RWPE2 (cell line): ENCODE measurements at places on chromosomes 13 and 19.

GRCh38 chr19:17848595-17849292, 962 bp upstream of the JAK3 start:
- peaks cover 10% of the 10 kb centered on the region for H3K4me1 ChIP-seq
- no peak overlapping the region for H3K27ac ChIP-seq
- H3K36me3 ChIP-seq, result no peaks in the 10 kb centered on the region
- DNase-seq, result no peak

GRCh38 chr19:38654628-38655055, 7.2 kb downstream of the ACTN4 start:
- H3K27me3 ChIP-seq, result no peaks in the 10 kb centered on the region
- no peak for DNase-seq
- H3K36me3 ChIP-seq, result peaks cover 73% of the 10 kb centered on the region
- H3K27ac ChIP-seq, result peak overlapping the region; percentile 100
- no peak overlapping the region for H3K4me3 ChIP-seq

- H3K4me3 ChIP-seq, result no peak overlapping the region
- peaks cover 21% of the 10 kb centered on the region for H3K27me3 ChIP-seq
- no peaks in the 10 kb centered on the region for H3K36me3 ChIP-seq
- no peak for DNase-seq
- no peaks in the 10 kb centered on the region for H3K4me1 ChIP-seq
These were observed 14.8 kb upstream of the MATK start for GRCh38 chr19:3800996-3801395.

DNA sequence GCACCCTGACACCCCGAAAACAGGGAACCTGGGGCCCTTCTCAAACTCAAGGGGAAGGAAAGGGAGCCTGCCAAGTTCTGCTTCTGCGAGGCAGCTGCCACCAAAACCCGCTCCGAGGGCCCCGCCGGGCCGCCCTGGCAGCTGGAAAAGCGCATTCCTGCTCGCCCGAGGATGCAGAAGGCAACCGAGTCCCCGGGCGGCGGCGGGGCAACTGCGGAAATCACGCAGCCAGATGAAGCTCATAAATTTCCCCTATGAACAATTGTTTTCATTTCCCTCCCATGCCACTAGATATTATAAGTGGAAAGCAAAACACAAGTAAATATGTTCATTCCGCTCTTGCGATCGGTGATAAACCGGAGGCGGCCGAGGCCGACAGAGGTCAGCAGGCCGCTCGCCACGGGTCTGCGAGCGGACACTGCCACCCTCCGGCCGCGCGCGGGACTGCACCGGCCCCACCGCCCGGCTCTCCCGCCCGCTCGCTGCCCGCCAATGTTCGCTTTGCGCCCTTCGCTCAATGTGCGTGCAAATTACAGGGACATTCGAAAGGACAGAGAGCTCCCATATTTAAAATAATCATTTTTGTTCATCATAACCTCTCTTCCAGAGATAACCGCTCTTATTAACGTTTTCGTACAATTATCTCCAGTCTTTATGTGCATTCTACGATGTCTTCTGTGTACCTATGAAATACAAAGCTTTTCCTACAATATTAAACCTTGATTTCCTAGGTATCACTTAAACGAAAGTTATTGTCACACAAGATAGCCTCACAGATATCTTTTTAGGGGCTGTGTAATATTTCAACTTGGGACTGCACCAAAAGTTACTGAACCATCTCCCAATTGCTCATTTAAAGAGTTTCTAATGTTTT, 120.8 kb upstream of the ZNF507 start:
- peaks cover 20% of the 10 kb centered on the region for H3K27me3 ChIP-seq
- no peak overlapping the region for H3K4me3 ChIP-seq
- no peak for DNase-seq
- no peaks in the 10 kb centered on the region for H3K36me3 ChIP-seq
- H3K27ac ChIP-seq, result no peak overlapping the region
- no peaks in the 10 kb centered on the region for H3K4me1 ChIP-seq

- H3K4me3 ChIP-seq, result peak overlapping the region; percentile 48
- no peak for DNase-seq
These were observed 814 bp downstream of the SLC25A23 start for GRCh38 chr19:6458695-6459261.

- no peaks in the 10 kb centered on the region for H3K27me3 ChIP-seq
- peaks cover 7% of the 10 kb centered on the region for H3K4me1 ChIP-seq
- no peak overlapping the region for H3K4me3 ChIP-seq
- no peaks in the 10 kb centered on the region for H3K36me3 ChIP-seq
- no peak overlapping the region for H3K27ac ChIP-seq
- DNase-seq, result no peak
These were observed 255.6 kb downstream of the ITGBL1 start for GRCh38 chr13:101708115-101708514.

- no peak overlapping the region for H3K27ac ChIP-seq
- H3K4me3 ChIP-seq, result no peak overlapping the region
- DNase-seq, result no peak
These were observed 39.5 kb downstream of the PCCA start for GRCh38 chr13:100128373-100128772.

GRCh38 chr13:68850160-68850559, 1257.5 kb upstream of the ATXN8OS start:
- no peaks in the 10 kb centered on the region for H3K4me1 ChIP-seq
- no peak overlapping the region for H3K27ac ChIP-seq
- no peak for DNase-seq
- H3K27me3 ChIP-seq, result no peaks in the 10 kb centered on the region
- H3K36me3 ChIP-seq, result no peaks in the 10 kb centered on the region
- H3K4me3 ChIP-seq, result no peak overlapping the region

DNA sequence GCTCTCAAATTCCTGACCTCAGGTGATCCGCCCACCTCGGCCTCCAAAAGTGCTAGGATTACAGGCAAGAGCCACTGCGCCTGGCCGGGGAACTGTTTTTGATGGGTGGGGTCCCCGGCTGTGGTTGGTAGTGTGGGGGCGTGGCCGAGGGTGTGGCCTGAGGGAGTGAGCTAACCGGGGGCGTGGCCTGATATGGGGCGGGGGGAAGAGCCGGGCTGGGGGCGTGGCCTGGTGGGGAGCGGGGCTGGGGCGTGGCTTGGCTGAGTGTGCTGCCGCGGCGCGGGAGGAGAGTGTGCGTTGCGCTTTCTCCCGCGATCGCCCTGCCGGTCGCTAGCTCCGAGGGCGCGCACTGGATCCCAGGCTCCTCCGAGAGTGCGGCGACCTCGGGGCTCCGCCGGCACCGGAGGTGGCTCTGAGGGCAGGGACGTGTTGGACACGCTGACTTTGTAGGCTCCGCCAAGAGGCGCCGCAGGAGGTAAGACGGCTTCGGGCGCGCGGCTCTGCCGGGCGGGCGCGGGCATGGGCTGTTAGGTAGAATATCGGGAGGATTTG, at the start of gene SPATA13:
Gene SPATA13, plus strand, starts transcription at position 263 of the 552 bp plus-strand sequence. CDS start 62,210 bp downstream, outside the sequence.
- H3K27me3 ChIP-seq, result peaks cover 7% of the 10 kb centered on the region
- no peaks in the 10 kb centered on the region for H3K4me1 ChIP-seq
- peak within 1 kb of the TSS; percentile 60 for H3K4me3 ChIP-seq
- no peaks in the 10 kb centered on the region for H3K36me3 ChIP-seq
- DNase-seq, result peak; percentile 87

- no peaks in the 10 kb centered on the region for H3K27me3 ChIP-seq
- no peak overlapping the region for H3K27ac ChIP-seq
- DNase-seq, result no peak
- no peak overlapping the region for H3K4me3 ChIP-seq
- H3K36me3 ChIP-seq, result peaks cover 8% of the 10 kb centered on the region; the same call in 1 of the 2 replicates
These were observed 41.1 kb downstream of the COL4A1 start for GRCh38 chr13:110265682-110266430.

DNA sequence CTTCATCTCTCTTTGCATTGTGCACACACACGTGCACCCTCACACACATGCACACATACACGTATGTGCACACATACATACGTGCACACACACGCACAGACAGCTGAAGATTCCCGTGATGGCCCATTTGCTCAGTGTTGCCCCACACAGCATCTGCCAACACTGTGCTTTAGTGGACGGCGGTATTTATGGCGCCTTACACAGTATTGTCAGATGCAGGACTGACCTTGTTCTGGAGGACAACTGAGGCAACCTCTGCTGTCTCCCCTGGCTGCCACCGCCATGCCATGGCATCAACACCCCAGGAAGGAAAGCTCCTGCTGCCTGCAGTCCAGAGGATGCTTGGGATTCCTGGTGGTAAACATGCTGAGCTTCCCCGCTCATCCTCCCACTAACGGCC, 316.4 kb downstream of the TEX29 start:
- H3K36me3 ChIP-seq, result no peaks in the 10 kb centered on the region
- DNase-seq, result no peak
- H3K27ac ChIP-seq, result no peak overlapping the region
- peaks cover 3% of the 10 kb centered on the region for H3K27me3 ChIP-seq
- H3K4me3 ChIP-seq, result no peak overlapping the region

- no peaks in the 10 kb centered on the region for H3K27me3 ChIP-seq
- H3K36me3 ChIP-seq, result peaks cover 9% of the 10 kb centered on the region; the same call in 1 of the 2 replicates
- H3K27ac ChIP-seq, result no peak overlapping the region
These were observed 693 bp downstream of the RFXAP start for GRCh38 chr13:36819739-36820090.

DNA sequence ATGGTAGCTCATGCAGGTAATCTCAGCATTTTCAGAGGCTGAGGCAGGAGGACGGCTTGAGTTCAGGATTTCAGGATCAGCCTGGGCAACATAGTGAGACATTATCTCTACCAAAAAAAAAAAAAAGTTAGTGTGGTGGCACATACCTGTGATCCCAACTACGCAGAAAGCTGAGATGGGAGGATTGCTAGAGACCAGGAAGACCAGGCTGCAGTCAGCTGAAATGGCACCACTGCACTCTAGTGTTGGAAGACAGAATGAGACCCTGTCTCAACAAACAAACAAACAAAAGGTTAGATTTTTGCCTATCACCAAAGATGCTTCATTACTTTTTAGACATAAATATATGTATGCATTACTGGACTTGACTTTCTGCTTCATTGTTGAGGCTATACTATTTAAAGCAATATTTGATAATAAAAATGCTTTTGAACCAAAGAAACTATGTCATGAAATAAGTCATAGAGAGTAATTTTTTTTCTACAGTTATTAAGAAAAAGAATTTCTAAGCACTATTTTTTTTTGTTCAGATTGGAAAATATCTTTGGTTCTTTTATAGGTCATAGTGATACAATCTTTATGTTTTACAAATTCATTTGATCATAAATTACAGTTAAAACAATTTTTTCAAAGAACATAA, 1180.1 kb upstream of the ATXN8OS start:
- H3K4me1 ChIP-seq, result no peaks in the 10 kb centered on the region
- H3K4me3 ChIP-seq, result no peak overlapping the region
- no peak overlapping the region for H3K27ac ChIP-seq
- no peak for DNase-seq
- H3K36me3 ChIP-seq, result no peaks in the 10 kb centered on the region

DNA sequence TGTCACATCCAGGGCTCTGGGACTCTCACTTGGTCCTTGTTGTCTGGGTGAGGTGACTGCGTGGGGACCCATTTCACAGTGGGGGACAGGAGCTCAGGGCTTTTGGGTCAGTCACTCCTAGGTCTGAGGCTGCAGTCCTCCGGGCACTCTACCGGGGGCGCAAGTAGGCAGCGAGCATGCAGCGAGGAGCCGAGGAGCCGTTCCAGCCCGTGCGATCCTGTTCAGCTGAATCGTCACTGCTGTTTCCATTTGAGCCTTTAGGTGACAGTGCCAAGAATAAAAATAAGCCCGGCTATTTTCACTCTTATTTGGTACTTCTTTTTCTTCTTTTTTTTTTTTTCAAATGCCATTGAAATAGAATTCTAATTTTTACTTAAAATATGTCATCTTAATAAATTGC, 126.5 kb downstream of the ZNF536 start:
- no peaks in the 10 kb centered on the region for H3K27me3 ChIP-seq
- no peak overlapping the region for H3K27ac ChIP-seq
- no peak overlapping the region for H3K4me3 ChIP-seq
- DNase-seq, result no peak
- H3K36me3 ChIP-seq, result no peaks in the 10 kb centered on the region

GRCh38 chr13:51276636-51277035, 54.4 kb downstream of the FAM124A start:
- H3K4me1 ChIP-seq, result no peaks in the 10 kb centered on the region
- H3K27me3 ChIP-seq, result no peaks in the 10 kb centered on the region
- H3K4me3 ChIP-seq, result no peak overlapping the region
- DNase-seq, result no peak
- no peak overlapping the region for H3K27ac ChIP-seq

DNA sequence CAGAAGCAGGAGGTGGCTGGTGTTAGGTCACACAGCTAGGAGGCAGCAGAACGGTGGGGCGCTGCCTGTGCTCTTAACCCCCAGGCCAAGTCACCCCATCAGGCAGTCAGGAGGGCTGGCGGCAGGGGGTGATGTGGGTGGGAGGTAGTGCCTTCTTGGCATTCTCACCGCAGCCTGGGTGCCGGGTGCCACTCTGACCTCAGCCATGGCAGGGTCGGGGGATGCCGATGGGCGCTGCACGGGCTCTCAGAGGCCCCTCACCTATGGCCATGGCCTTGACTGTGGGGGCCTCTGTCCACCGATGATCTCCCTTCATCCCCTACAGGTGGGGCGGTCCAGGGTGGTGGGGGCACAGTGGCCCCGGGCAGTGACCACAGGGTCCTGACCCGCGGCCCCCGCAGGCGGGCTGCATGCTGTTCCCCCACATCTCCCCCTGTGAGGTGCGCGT, 5.6 kb downstream of the PTOV1 start:
- peaks cover 60% of the 10 kb centered on the region for H3K36me3 ChIP-seq
- peaks cover 9% of the 10 kb centered on the region for H3K4me1 ChIP-seq
- H3K27ac ChIP-seq, result no peak overlapping the region
- no peak for DNase-seq
- H3K4me3 ChIP-seq, result no peak overlapping the region

GRCh38 chr19:17951990-17952976, 14.6 kb upstream of the KCNN1 start:
- H3K27me3 ChIP-seq, result peaks cover 55% of the 10 kb centered on the region
- no peak overlapping the region for H3K27ac ChIP-seq
- H3K4me1 ChIP-seq, result no peaks in the 10 kb centered on the region
- DNase-seq, result no peak

- H3K27ac ChIP-seq, result no peak overlapping the region
- peak; percentile 23 for DNase-seq
- no peaks in the 10 kb centered on the region for H3K27me3 ChIP-seq
- no peak overlapping the region for H3K4me3 ChIP-seq
- no peaks in the 10 kb centered on the region for H3K4me1 ChIP-seq
These were observed 96.3 kb upstream of the GPR183 start for GRCh38 chr13:99403458-99403971.

- H3K4me1 ChIP-seq, result peaks cover 5% of the 10 kb centered on the region
- peaks cover 10% of the 10 kb centered on the region for H3K36me3 ChIP-seq
- no peak overlapping the region for H3K4me3 ChIP-seq
- no peak overlapping the region for H3K27ac ChIP-seq
- DNase-seq, result no peak
- no peaks in the 10 kb centered on the region for H3K27me3 ChIP-seq
These were observed 732 bp upstream of the MAP1S start for GRCh38 chr19:17718550-17718946.

DNA sequence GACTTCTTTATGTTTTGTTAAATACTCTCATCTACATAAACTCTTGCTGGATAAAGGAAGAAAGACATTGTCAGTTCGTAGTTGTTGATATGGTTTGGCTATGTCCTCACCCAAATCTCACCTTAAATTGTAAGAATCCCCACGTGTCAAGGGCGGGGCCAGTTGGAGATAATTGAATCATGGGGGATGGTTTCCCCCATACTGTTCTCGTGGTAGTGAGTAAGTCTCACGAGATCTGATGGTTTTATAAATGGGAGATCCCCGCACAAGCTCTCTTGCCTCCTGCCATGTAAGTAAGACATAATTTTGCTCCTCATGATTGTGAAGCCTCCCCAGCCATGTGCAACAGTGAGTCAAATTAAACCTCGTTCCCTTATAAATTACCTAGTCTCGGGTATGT, 3.6 kb downstream of the ADGRE1 start:
- H3K4me3 ChIP-seq, result no peak overlapping the region
- H3K27ac ChIP-seq, result no peak overlapping the region
- no peaks in the 10 kb centered on the region for H3K4me1 ChIP-seq

GRCh38 chr19:14333101-14333871, 48.0 kb upstream of the ADGRE5 start:
- H3K27ac ChIP-seq, result no peak overlapping the region
- H3K4me1 ChIP-seq, result no peaks in the 10 kb centered on the region
- H3K27me3 ChIP-seq, result no peaks in the 10 kb centered on the region
- no peak overlapping the region for H3K4me3 ChIP-seq
- no peaks in the 10 kb centered on the region for H3K36me3 ChIP-seq
